NCI-H2029 treated with DMSO at 0.1 percent for 48 hours (cell line): ENCODE measurements at places on chromosomes 1 and 21.

DNA sequence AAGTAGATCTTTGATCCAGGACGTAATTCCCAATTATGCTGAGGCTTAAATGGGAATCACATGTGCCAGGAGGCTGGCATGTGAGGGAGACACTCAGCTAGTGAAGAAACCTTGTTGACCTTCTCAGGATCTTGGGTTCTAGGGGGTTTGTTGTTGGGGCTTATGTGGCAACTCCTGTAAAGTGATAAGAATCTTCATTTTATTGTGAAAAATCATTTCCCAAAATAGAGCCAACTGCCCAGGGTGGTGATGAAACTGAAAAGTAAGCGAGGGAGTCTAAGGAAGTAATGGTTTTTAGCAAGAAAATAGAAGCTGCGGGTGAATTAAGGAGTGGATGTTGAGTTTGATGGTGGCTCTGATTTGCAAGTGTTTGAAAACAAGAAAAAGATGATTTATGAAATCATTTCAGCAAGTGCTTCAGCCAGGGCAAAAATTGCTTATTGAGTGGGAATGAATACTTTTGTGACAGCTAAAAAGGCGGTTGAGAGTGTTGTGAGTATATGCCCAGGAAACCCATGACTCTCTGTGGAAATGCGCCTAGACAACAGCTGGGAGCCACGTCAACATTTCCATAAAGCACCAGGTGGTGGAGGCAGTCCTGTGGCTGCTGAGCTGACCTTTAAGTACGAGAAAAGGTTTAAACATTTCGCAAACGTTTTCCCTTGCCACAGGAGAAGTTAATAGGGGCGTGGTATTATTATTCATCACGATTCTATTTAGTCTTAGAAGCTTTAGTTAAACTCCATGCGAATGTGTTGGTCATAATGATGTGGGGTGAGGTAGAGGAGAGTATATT lies 102.7 kb downstream of the HMGB4 start:
- DNase-seq = no peak

DNA sequence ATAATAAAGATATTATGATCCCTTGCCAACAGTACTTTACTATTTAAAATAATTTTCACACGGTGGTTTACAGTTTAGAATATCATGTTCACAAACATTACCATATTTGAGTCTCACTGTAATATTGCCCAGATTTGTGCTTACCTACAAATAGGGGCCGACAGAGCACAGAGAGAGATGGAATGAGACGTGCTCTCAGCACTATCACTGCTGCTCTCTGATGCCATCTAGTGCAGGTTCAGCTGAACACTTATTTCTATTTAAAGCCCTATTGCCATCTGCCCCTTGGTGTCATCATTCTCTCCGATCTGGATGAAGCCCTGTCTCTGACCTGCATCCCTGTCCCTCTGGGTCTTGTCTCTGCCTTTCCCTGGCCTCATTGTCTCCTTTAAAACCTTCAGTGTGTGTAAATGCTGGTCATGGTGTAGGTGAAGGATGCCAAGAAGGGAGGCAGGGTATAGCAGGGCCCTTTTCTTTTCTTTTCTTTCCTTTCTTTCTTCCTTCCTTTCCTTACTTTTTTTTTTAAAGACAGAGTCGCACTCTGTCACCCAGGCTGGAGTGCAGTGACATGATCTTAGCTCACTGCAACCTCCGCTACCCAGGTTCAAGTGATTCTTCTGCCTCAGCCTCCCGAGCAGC lies 6.9 kb upstream of the GPATCH4 start:
- peak; percentile 63 for DNase-seq

DNA sequence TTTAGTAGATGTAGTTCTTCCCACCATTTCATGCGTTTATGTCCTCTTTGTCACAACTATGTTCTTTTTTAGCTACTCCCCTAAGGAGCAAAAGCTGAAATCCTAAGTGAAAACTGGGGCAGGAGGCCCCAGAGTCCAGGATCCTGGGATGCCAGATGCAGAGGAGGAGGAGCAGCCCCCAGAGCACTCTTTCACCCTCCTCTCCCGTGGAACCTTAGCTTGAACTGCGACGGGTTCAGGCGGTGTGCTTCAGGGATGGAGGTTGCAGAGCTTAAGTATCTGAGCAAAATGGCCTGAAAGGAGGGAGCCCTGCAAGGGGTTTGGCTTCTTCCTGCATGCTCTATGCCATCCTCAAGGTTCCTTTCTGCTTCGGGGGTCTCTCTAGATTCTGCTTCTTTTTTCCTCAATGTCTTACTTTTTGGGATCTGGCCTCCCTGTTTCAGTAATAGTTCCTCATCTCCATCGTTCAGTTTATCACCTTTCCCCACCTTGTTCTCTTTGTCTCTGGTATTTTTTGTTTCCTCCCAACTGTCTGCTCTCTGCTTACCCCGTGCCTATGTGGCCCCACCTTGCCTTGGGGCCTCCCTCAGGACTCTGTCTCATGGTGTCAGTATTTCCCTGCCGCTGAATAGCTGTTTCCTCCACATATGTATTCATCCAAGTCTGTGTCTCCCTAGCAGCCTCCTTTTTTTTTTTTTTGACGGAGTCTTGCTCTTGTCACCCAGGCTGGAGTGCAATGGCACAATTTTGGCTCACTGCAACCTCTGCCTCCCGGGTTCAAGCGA lies 2.7 kb upstream of the NHLH1 start:
- no peak for DNase-seq

DNA sequence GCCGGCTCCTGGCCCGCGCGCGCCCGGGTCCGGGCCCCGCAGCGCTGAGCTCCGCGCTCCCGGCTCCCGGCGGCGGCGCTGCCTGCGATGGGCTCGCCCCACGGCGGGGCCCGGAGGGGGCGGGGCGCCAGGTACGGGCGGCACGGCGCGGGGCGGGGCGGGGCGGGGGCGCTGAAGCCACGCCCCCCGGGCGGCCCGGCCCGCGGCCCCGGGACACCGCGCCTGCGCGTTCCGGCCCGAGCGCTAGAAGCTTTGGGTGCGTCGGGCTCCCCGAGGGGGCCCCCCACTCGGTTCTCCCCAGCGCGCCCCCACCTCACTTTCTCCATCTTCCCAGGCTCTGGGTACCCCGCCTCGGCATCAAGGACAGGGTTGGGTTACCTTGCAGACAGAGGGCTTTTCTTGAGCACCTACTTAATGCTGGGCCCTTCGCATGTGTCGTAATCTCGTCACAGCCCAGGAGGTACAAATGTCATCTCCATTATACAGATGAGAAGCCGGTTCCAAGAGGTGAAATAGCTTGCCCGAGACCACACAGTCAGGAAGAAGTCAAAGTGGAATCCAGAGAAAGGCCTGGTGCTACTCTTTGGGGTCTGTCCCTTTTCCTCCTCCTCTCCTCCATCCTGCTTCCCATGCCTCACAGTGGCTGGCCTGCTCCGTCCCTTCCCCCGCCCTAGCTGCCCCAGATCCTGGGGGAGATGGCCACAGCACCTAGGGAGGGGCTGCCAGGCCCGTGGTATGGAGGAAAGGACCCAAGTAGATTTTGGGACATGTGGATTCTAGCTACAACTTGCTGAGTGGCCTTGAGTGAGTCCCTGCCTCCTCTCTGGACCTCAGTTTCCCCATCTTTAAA lies 46.5 kb downstream of the RAP1GAP start:
- DNase-seq = no peak

DNA sequence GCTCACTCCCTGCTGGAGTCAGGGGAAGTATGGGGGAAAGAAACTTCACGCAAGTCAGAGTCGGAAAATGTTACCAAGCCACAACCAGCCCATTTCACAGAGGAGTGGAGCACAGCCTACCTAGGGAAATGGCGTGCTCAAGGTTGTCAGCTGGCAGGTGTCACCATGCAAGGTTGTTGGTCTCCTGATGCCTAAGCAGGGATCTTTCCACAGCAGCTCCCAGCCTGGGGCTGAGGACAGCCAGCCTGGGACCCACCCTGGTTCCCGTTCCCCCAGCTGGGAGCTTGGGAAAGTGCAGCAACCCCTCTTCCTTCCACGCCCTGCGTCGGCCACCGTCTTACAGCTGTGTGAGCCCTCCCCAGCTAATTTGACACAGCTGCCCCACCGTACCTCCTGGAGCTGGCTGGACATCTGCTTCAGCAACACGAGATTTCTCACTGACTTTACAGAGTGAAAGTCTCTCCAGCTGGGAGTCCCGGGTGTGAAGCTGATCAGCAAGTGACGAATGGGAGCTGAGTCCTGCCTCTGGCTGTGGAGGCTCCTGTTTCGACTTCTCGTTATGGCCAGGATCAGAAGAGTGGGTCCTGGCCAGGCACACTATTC lies 224.6 kb upstream of the RAB4A start:
- DNase-seq = no peak

DNA sequence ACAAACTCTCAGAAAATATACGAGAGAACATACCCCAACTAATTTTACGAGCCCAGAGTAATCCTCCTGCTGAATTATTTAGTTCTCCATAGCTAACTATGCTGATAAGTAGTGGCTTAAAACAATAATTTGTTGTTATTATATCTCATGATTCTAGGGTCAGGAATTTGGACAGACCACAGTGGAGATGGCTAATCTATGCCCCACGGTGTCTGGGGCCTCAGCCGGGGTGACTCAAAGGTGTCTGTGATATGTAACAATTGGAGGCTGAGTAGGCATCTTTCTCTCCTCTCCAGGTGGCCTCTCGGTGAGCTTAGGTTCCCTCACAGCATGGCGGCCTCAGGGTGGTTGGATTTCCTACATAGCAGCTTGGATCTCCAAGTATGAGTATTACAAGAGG lies 35.4 kb upstream of the FOXO6 start:
- DNase-seq = no peak

GRCh38 chr1:94843430-94843829 lies 23.3 kb downstream of the SLC44A3 start:
- DNase-seq = no peak

- DNase-seq = peak; percentile 55
Measured at GRCh38 chr1:225772323-225772768, 5.3 kb upstream of the SRP9 start.

DNA sequence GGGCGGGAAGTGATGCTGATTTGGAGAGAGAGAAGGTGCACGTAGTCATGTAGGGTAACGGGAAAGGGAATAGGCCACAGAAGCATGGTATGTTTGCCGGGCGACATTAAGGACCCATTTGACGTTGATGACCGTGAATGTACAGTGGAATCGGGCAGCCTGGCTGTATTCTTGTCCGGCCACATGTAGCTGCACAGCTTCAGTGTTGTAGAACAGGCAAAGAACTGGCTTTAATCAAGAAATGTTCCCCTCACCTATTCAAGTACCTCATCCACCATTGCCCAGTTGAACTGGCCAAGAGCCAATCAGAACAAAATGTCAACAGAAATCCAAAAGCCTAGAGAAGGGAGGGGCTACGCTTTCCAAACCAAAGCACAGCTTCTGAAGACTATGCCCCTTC lies 104.8 kb downstream of the DHRS3 start:
- peak; percentile 49 for DNase-seq

GRCh38 chr1:54091666-54092065 lies 38.3 kb downstream of the TCEANC2 start:
- DNase-seq = no peak

- DNase-seq = no peak
Measured at GRCh38 chr1:30316056-30316455, 407.3 kb downstream of the MATN1 start.

DNA sequence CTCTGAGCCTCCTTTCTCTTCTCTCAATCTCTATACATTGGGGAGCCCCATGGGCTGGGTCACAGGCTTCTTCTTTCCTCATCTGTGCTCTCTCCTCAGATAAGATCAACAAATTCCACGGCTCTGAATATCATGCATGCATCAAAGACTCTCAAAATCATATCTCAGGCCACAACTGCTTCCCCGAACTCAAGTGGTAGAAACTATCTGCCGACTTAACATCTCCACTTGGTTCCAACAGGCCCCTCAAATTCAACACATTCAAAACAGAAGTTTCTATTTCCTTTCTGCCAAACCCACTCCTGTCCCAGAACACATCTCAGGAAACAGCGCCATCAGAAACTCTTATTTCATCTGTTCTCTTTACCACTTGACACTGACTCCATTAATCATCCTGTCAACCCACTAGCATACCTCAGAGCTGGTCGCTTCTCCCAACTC lies 16.7 kb downstream of the DDX59 start:
- no peak for DNase-seq

DNA sequence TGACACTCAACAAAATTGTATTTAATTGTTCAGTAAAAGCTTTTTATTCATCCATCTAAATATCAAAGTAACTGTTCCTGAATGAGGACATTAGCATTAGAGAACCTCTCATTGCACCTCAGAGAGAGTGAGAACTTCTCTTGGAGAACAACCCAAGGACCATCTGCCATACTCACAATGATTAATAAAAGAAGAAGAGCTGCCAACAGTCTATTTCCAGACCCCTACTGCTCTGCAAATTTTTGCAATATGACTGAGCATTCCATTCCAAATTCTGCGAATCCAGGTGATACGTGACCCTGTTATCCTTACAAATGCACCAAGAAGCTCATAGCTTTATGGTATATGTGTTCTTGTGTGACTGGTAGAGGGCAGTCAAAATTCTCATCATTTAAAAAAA lies 422.5 kb downstream of the NEGR1 start:
- no peak for DNase-seq

GRCh38 chr1:224761245-224761644 lies 145.1 kb downstream of the CNIH3 start:
- no peak for DNase-seq

GRCh38 chr1:180041582-180041981 lies 87.0 kb downstream of the CEP350 start:
- DNase-seq = no peak

DNA sequence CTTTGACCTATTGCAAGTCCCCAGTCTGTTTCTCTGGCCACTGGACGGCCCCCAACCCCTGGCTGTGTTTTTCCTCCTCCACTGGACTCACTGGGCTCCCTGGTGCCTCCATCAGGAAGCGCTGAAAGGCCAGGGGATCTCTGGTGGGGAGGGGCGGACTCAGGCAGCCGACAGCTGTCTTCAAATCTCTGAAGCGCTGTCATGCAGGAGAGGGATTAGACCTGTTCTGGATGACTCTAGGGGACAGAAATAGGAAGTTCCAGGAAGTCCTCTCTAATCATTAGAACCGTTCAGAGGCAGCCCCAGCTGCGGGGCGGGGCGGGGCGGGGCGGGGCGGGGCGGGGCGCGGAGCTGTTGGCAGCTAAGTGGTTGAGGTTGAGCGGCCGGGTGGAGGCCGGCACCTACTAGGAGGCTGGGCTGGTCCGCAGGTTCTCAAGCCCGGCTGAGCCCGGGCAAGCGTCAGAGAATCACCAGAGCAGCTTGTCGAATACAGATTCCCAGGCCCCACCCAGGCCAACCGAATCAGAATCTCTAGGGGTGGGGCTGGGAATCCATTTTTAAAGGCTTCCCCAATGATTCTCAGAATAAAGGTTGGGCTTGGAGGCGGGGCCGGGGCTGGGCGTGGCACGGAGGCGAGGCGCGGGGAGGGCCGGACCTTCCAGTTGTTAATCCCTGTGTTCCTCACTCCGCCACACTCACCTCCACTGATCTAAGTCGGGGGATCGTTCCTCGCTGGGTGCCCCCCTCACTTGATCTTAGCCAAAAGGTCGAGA lies 11.4 kb upstream of the PHLDA3 start:
- DNase-seq = peak; percentile 60

- DNase-seq = no peak
Measured at GRCh38 chr21:33732038-33732437, 89.7 kb downstream of the ITSN1 start.

DNA sequence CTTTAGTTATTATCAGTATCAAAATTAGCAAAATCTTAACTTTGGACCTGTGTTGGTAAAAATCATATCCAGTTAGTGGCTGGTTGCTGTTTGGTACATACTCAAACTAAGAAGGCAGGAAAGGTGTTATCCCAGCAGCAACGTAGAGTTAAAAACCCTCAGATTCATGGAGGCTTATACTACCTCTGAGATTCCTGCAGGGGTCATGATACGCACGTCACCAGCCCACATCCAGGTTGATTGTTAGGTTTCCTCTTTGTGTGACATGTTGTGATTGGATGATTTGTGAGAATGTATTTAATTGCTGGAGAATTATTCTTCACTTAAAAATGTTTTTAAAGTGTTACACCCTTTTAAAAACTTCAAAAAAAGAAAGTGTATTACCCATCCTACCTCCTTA lies 423.3 kb upstream of the ADGRL2 start:
- DNase-seq = no peak
